ENCODE measurements at places on chromosomes 4 and X.
A peak's percentile ranks its signal among the peaks of the same experiment; 100 is the strongest.

- no peaks in the 10 kb centered on the region for H3K4me1 ChIP-seq
- H3K4me3 ChIP-seq, result no peak overlapping the region
- H3K36me3 ChIP-seq, result no peaks in the 10 kb centered on the region
- DNase-seq, result no peak
Measured at GRCh38 chr4:122705009-122705408, 27.5 kb upstream of the BBS12 start.

- no peaks in the 10 kb centered on the region for H3K4me1 ChIP-seq
- H3K27ac ChIP-seq, result no peak overlapping the region
- peaks cover 38% of the 10 kb centered on the region for H3K36me3 ChIP-seq
- no peak overlapping the region for H3K4me3 ChIP-seq
- no peak for DNase-seq
Measured at GRCh38 chr4:75976177-75976576, 14.6 kb downstream of the SDAD1 start.

DNA sequence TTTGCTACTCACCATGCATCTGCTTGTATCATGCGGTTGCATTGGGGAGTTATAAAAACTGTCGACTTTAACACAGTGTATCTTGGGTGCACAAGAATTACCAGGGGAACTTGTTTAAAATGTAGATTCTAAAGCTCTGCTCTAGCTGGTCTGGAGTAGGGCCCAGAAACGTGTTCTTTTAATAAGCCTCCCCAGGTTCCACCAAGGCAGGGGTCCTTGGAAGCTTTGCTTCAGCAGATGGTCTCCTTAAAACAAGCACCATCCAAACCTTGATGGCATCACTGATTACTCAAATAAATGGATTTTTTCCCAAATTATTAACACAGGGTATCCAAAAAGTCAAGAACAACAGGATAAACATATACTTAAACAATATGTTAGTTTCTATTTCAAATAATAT, 120.2 kb upstream of the NDP start:
- no peak for DNase-seq
- H3K4me3 ChIP-seq, result no peak overlapping the region
- no peaks in the 10 kb centered on the region for H3K4me1 ChIP-seq
- H3K27me3 ChIP-seq, result no peaks in the 10 kb centered on the region
- no peak overlapping the region for H3K27ac ChIP-seq
- H3K36me3 ChIP-seq, result no peaks in the 10 kb centered on the region

DNA sequence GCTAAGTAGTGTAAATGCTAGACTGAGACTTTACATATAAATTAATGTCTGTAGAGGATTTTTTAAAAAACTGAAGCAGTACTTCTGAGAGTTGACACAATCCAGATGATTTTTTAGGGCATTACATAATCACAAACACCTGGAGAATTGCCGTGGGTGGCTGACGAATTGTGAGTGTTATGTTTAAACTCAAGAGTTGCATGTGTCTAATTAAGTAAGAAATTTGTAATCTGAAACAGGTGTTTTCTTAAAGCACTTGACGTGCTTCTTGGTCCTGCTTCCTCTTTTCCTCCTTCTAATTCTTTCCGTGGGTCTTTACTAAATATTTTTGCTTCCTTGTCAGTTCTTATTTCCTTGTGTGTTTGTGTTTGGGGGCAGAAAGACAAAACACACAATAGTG, 27.8 kb downstream of the PIR start:
- DNase-seq, result no peak
- H3K36me3 ChIP-seq, result no peaks in the 10 kb centered on the region
- no peak overlapping the region for H3K4me3 ChIP-seq
- no peak overlapping the region for H3K27ac ChIP-seq
- H3K27me3 ChIP-seq, result no peaks in the 10 kb centered on the region

GRCh38 chr4:74042681-74043080, 4.2 kb upstream of the CXCL3 start:
- peaks cover 28% of the 10 kb centered on the region for H3K36me3 ChIP-seq
- H3K4me1 ChIP-seq, result peaks cover 45% of the 10 kb centered on the region
- no peak overlapping the region for H3K27ac ChIP-seq
- peak; percentile 35 for DNase-seq

GRCh38 chr4:165367040-165367439, 11.8 kb upstream of the CPE start:
- no peak overlapping the region for H3K4me3 ChIP-seq
- H3K36me3 ChIP-seq, result no peaks in the 10 kb centered on the region
- no peak overlapping the region for H3K27ac ChIP-seq
- H3K4me1 ChIP-seq, result no peaks in the 10 kb centered on the region
- H3K27me3 ChIP-seq, result no peaks in the 10 kb centered on the region

DNA sequence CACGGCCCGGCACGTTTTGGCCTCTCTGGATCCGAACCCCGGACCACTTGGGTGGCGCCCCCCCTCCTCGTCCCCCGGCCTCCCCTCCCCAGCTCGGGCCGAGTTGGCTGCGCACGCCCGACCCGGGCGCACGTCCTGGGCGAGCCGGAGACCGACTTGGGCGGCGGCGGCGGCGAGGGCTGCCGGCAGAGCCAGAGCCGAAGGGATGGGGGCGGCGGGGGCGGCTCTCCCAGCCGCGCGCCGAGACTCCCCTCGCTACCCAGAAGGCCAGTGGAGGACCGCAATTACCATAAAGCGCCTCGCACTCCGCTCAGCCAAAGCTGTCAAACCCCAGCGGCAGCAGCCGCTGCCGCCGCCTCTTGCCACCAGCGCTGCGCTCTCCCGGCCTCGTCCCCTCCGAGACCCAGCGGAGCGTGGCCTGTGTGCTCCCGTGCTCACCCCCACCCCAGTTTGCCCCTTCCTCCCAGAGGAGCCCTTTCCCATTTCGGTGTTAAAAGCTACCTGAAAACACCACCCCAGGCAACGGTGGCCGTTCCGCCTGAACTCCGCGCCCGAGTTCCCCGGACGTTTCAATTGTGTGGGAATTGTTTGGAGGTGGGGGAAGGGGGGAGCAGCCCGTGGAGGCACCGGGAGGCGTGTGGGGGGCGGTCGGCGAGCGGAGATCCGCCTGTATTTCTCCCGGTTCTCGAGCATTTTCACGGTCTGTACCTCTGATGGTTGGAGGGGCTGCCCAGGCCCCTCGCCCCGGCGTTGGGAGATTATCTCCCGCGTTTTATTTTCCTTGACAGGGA, 701 bp upstream of the BCOR start:
- DNase-seq, result peak; percentile 70
- H3K36me3 ChIP-seq, result peaks cover 62% of the 10 kb centered on the region
- peaks cover 10% of the 10 kb centered on the region for H3K27me3 ChIP-seq
- no peak overlapping the region for H3K27ac ChIP-seq

- no peaks in the 10 kb centered on the region for H3K27me3 ChIP-seq
- no peaks in the 10 kb centered on the region for H3K4me1 ChIP-seq
- H3K4me3 ChIP-seq, result peak overlapping the region; percentile 39
- DNase-seq, result peak; percentile 20
Measured at GRCh38 chr4:2818351-2818939, 25.2 kb upstream of the ADD1 start.

DNA sequence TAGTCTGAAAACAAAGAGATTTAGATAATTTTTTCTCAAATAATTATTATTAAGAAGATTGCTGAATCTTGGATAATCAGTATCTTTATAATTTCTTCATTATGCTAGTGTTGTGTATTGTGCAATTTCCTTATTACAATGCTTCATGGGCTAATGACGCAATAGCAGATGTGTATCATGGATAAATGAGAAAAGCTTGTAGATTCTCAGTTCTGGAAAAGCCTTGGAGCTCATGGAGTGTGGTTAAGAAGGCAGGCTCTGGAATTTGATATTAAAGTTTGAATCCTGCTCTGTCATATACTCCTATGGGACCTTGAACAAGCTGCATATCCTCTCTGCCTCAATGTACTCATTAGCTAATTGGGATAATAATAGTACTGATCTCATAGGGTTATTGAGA, 18.9 kb upstream of the CXCL8 start:
- H3K27ac ChIP-seq, result no peak overlapping the region
- H3K36me3 ChIP-seq, result peaks cover 6% of the 10 kb centered on the region
- no peak for DNase-seq

GRCh38 chr4:188660796-188661195, 521.6 kb downstream of the TRIML1 start:
- DNase-seq, result no peak
- no peak overlapping the region for H3K4me3 ChIP-seq
- no peaks in the 10 kb centered on the region for H3K27me3 ChIP-seq
- H3K4me1 ChIP-seq, result peaks cover 8% of the 10 kb centered on the region

Measured in Calu3 (cell line).